AG20443 (cell line): ENCODE measurements at places on chromosomes 6 and 20.

- DNase-seq, result peak; percentile 17
These were observed 63.9 kb downstream of the REV3L start for GRCh38 chr6:111418971-111419693.

GRCh38 chr20:51085769-51086168 lies 62.9 kb upstream of the KCNG1 start:
- DNase-seq, result no peak

DNA sequence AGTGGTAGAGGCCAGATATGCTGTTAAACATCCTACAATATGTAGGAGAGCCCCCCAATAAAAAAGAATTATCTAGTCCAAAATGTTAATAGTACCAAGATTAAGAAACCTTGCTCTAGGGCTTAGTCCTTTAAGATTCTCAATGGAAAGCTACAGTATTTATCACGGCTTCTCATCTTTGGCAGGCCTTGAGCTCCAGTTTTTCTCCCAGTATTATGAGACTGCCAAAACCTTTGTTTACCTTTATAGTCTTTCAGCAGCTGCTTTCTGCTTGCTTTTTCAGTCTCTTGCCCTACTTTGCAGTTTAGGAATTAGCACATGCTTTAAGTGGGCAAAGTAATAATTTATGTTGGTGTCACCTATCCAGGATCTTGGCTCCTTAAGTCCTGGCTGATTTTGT lies 59.7 kb downstream of the NHLRC1 start:
- no peak for DNase-seq

- DNase-seq, result no peak
These were observed 26.2 kb downstream of the NTSR1 start for GRCh38 chr20:62734881-62735280.

DNA sequence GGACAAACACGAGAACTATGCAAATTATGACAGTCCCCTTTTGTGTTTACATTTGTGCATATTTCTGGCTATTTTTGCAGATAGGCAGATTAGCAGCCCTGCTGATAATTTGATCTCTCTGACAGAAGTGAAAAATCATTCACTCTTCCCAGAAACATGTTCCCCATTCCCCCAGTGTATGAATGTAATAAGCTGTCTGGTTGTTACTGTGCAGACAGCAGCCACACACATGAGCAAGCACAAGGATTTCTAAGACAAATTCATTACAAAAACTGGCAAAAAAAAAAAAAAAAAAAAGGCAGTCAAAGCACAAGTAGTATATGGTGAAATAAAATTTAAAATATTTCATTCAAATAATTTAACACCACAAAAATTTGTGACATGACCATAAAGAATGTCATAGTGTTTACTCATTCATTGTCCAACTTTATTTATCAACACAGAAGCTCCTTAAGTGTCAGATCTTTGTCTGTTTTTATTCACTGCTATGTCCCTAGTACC lies 95.5 kb upstream of the VGLL2 start:
- DNase-seq, result no peak

- peak; percentile 9 for DNase-seq
These were observed 60.1 kb downstream of the SESN1 start for GRCh38 chr6:109034526-109034925.

DNA sequence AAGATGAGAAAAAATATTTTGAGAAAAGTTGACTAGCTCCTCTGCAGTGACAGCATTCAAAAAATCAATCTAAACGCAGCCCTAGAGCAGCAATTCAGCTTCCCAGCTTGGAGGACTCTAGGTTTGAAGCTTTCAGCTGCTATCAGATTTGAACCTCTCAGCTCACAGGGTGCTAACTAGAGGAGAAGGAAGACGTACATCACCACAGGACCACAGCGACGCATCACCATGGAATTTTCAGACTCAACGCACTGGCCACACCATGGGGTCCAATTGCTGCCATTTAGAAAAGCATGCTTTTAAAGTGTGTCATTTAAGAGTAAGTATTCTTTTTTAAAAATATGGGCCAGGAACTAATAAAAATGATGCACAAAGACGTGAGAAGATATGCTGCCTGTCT lies 45.0 kb upstream of the FUCA2 start:
- DNase-seq, result peak; percentile 87

DNA sequence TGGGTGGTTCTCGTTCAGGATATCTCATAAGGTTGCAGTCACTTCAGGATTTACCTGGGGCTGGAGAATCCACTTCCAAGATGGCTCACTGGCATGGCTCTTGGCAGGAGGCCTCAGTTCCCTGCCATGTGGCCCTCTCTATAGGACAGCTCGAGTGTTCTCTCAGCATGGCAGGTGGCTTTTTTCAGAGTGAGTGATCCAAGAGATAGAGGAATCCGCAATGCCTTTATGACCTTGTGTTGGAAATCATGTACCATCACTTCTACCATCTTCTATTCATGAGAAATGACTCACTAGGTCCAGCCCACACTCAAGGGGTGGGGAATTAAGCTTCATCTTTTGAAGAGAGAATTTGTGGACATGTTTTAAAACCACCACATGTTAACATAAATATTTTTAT lies 37.8 kb downstream of the PPP1R16B start:
- DNase-seq, result no peak

DNA sequence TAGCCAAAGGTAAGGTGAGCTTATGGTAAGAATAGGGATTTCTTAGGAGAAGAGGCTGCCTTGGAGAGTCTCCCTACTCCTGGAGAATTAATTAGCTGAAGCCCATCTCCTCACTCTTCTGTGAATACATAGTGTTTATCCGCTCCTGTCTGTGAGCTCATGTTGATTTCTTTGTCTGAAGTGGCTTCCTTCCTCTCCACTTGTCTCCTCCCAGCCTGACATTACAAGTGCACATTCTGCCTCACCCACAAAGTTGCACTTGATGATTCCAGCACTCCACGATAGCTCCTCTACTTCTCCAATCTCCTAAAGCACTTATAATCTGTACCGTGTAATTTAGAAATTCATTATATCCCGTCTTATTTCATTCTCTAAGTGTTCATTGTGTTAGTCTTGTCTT lies 287.2 kb downstream of the QKI start:
- DNase-seq, result no peak

DNA sequence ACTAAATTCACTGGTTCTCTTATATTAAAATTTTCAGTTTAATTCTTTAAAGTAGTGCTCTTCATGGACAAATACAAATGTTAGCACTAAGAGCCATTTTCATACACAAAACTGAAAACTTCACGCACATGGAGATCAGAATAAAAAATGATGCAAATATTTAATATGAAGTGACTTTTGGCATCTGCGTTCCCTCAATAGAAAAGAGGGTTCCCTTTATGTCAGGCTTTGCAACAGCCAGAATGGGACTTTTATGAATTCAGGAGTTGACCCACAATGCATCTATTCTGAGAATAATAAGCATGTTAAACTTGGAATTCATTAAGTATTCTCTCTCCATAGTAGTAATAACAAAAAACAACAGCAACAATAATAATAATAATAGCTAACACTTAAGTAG lies 125.8 kb downstream of the INSM1 start:
- no peak for DNase-seq

- DNase-seq, result no peak
These were observed 35.0 kb upstream of the AHI1 start for GRCh38 chr6:135532559-135532958.

GRCh38 chr6:21045135-21045700 lies 511.0 kb downstream of the CDKAL1 start:
- no peak for DNase-seq

- DNase-seq, result no peak
These were observed 103.2 kb downstream of the ARMC2 start for GRCh38 chr6:108951351-108951953.

GRCh38 chr6:155143029-155143577 lies 120.7 kb upstream of the CLDN20 start:
- peak; percentile 30 for DNase-seq

DNA sequence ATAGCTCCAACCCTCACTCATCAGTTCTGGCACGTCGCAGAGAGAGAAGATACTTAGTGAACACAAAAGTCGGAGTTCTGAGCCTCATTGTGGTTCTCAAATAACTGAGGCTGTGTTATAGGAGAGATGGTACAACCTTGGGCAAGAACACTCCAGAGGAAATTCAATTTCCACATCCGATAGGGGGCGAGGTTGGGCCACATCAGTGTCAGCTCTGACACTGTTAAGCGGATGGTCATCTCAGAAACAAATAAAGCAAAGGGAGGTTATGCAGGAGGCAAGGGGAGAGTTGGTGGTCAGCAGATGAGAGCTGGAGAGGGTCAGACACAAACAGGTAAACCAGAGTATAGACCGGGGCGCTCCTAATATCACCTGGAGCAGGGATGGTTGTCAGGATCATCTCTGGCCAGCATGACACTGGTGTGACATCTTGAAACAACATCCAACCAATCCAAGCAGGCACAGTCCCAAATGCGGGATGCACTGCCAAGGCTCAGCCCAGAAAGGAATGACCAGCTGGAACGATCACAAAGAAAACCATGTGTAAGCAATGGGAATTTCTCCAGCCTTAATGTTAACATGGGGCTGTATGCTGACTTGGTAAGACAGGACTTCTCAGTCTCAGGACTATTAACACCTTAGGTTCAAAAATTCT lies 331.8 kb downstream of the HACE1 start:
- peak; percentile 55 for DNase-seq

DNA sequence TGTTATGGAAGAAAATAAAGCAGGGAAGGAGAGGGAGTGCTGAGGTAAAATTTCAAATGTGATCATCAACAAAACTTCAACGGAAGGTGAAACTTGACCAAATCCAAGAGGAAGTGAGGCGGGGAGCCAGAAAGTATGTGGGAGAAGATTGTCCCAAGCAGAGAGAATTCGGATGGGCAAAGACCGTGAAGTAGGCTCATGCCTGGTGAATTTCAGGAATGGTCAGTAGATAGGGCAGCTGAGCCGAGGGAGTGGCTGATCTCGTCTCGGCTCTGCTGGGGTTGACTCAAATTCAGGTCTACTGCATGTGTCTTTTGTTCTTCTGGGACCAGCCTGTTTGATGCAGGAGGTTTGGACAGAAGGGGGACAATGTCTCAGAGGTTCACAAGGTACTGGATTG lies 7.0 kb upstream of the CSNK2A1 start:
- DNase-seq, result no peak

DNA sequence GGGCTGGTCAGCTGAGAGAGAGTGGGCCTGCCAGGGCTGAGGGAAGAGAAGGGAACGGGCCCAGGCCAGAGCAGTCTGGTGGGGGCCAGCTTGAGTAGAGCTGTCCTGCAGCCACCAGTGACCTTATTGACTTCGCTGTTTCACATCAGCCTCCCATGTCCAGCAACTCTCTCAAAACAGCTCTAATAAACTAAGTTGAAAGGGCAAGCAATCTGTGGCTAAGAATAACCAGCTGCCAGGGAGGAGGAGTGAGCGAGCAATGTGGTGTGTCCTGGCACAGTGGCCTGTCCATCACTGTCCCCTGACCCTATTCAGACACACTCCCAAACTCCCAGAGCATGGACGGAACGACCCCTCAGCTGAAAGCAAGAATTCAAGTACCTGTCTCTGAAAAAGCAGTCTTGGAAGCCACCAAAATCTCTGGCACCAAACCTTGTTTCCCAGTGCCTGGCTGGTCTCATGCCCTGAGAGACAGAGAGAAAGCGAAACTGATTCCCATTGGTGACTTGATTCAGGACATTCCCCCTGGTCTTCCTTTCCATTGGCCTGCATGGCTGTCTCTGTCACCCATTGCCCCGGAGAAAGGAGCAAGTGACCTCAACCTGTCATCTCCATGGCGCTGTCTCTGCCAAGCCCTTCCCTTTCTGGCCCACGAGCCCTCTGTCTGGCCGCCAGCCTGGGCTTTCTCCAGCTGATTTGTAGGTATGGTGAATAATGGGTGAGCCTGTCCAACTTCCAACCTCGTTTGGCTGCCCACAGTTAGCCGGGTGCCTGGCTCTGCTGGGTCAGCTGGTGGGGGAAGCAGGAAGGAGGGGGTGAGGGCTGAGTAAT lies at the start of gene DDO:
DDO (minus strand) TSS at position 490 of the 831 bp plus-strand sequence. CDS start 2,113 bp downstream, outside the sequence.
- peak; percentile 85 for DNase-seq
